ENCODE measurements at places on chromosomes 12 and 14.

DNA sequence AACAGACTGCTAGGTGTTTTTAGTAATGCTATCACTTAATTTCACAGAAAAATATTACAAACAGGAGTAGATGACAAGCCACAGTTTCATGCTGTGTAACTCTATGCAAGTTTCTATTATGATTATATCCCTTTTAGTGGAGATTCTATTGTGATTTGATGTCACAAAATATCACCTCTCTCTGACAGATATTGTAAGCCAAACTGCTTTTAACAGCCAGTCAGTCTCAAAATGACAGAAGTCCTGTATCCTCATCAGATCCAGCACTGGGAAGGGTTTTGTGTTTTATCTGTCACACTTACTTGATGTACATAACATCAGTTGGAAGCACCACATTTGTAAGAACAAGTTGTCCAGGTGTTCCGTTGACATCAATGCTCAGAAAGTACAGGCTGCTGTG, 164.8 kb downstream of the DERA start:
- no peak for DNase-seq

GRCh38 chr14:90301668-90302090, 30.1 kb downstream of the NRDE2 start:
- peak; percentile 59 for DNase-seq

DNA sequence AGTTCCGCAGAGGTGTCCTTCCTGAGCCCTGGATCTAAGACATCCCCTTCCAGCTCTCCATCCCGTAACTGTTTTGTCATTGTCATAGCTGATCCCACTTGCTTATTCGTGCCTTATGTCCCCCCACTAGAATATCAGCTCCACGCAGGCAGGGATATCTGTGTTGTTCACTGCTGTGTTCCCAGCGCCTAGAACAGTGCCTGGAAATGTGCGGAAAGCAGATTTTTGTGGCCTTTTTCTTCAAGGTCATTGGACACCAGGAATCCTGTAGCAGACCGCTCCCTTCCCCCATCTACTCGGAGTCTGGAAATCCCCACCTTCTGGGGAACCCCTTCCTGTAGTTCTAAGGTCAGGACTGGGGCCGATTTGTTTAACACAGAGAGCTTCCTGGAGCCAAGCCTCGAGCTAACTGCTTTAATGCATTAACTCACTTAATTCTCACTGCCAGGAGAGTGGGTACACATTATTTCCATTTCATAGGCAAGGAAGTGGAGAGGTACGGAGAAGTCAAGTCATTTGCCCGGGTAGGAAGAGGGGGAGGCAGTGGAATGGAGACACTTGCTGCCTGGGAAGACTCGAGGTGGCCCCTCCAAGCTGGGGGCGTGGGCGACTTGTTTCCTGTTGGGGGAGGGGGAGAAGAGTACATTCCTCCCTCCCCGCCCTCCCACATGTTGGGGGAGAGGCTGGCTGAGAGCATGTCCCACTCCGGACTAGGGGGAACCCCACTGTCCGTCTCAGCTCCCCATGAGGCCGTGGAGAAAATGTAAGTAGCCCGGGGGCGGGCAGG, 1.2 kb upstream of the SH2B3 start:
- no peak for DNase-seq

GRCh38 chr14:59067127-59067894, 121.2 kb upstream of the DAAM1 start:
- DNase-seq: no peak

Measured in frontal cortex (tissue), 4 donors.